ENCODE measurements at places on chromosomes 4 and X.

DNA sequence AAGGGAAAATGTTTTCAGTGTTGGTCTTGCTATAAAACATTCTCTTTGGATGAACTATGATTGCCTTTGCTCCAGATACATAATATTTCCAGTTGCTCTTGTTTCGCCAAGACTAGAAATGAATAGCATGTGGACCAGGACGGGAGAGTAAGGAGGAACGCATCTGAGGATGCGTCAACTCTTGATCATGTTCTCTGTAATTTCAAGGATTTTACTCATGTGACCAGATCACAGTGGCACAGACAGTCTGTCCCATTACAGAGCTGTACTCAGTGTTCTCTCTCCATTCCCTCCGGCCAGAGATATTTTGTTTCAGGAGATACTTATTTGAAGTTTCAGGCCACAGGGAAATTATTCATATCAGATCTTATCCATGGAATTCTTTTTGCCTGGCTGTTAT lies 266.6 kb downstream of the MID1IP1 start:
- DNase-seq, result no peak

GRCh38 chrX:47420265-47420664 lies 49.9 kb downstream of the ZNF157 start:
- DNase-seq, result no peak

DNA sequence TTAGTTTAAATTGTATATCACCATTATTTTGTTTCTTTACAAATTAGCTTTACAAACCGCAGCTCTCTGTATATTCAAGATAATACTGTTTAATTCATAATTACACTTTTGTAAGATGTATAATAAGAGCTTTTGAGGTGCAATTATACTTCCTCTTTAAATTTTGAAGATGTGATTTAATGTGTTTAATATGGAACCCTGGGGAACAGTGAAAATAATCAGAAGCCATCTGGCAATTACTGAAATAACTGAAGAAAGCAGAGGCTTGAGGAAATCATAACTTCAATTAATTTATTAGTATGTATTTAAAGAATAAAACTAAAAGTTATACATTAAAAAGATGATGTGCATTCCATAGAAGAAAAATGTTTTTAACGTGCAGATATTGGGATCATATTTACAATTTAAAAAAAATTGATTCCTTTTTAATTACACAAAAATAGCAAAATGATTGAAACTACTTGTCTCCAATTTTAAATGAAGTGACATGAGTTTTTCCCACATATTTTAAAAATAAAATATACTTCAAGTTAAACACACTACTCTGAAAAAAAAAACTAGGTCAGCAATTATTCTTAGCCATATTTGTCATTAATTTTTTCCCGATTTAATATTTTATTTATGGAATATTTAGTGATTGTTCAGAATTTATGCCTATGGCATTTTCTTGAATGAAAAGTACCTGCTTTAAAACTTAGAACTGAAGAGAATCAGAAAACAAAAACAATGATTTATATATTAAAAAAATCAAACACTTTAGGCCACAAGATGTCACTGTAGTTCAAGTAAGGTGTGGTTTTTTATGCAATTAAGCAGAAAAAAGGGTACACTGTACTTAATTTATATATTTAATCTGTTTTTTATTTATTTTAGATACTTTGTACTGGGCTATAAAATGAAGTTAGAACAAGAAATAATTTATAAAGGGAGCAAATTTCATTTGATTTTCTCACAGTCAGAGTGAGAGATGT lies 942.7 kb upstream of the NDST4 start:
- no peak for DNase-seq

- no peak for DNase-seq
Measured at GRCh38 chr4:155114790-155115189, 93.6 kb upstream of the NPY2R start.

GRCh38 chr4:98485816-98486345 lies 172.5 kb downstream of the TSPAN5 start:
- DNase-seq, result no peak

DNA sequence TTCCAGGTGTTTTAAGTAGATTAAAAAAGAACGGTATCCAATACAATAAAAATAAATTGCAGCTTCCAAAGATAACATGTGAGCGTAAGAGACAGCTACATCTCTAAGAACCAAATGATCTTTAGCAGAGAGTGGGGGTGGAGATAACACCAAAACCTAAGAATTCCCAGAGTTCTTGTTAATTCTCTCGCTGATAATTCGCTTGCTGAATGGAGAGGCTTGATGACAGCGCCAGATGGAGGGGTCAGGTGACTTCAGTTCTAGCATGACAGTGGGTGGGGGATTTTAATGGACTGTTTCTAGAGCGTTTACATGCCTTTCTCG lies 2.3 kb downstream of the CLCN4 start:
- no peak for DNase-seq

- DNase-seq, result no peak
Measured at GRCh38 chrX:136684120-136684519, 36.2 kb downstream of the CD40LG start.

DNA sequence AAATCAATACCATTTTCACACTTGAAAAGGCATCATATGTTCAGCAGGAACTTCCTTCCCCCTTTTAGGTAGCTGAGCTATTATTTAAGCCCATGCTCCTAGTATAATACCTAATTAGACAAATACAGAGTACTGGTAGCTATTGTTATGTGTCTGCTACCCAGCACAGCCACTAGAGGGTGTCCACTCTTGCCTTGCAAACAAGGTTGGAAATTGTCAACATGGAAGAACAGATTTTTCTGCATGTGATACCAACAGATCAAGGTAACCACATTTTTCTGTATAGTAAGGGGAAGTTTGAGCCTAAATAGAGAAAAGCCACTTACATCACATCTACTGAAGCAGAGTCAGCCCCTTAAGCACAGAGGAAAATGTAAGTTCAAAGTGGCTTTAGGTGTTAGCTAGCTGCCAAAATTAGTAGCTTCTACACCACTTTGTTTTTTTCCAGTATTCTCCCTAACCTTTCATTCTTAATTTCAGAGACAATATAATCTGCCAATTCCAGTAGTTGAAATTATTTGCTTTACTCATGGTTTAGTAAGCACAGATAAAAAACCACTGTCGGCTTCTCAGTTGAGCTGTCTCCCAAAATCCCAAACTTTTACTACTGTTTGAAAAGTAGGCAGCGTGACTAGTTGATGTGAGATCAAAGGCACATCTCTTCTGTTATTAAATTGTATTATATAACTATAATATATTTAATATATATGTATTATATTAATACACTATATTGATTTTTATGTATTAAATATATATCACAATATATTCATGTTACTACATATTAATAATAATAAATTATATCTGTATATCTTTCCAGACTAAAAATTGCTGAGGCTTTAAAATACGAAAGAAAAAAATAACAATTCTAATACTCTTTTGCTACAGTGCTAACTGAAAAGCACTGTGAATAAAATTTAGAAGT lies 38.2 kb downstream of the EDNRA start:
- DNase-seq, result no peak

GRCh38 chrX:11364835-11365234 lies 71.6 kb downstream of the AMELX start:
- no peak for DNase-seq

- DNase-seq, result no peak
Measured at GRCh38 chr4:153413842-153414241, 52.3 kb upstream of the TMEM131L start.

GRCh38 chr4:128177498-128177897 lies 110.1 kb downstream of the PGRMC2 start:
- no peak for DNase-seq

- no peak for DNase-seq
Measured at GRCh38 chrX:150546711-150547153, 21.7 kb upstream of the MTM1 start.

DNA sequence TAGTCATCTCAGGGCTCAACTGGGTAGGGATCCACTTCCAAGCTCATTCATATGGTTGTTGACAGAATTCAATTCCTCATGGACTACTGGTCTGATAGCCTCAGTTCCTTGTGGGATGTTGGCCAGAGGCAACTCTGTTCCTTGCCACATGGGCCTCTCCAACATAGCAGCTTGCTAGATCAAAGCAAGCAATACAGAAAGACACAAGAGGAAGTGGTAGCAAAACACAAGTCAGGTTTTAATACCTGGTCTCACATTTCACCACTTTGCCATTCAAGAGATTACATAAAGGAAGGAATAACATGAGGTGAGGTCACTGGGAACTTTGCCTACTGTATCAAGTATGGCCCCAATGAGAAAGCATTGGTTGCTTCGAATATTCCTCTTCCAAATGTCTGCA lies 79.2 kb downstream of the PRSS12 start:
- DNase-seq, result no peak

- DNase-seq, result no peak
Measured at GRCh38 chrX:122113376-122113775, 1066.0 kb downstream of the GLUD2 start.

- no peak for DNase-seq
Measured at GRCh38 chrX:115284877-115285276, 4.6 kb upstream of the LUZP4 start.

GRCh38 chr4:96713271-96713850 lies 873.5 kb downstream of the PDHA2 start:
- DNase-seq, result no peak

- no peak for DNase-seq
Measured at GRCh38 chr4:169957785-169958184, 68.4 kb downstream of the MFAP3L start.

- DNase-seq, result no peak
Measured at GRCh38 chr4:1030031-1030430, 18.6 kb downstream of the FGFRL1 start.

GRCh38 chr4:89745708-89746107 lies 91.3 kb downstream of the SNCA start:
- no peak for DNase-seq

All from H54 (cell line).